Activated CD4-positive, CD25-positive, alpha-beta regulatory T cell treated with anti-CD3 and anti-CD28 coated beads, Interleukin-2, amount 50 U/mL, for 24 hours (primary cell): ENCODE measurements at places on chromosomes 16 and 17.

DNA sequence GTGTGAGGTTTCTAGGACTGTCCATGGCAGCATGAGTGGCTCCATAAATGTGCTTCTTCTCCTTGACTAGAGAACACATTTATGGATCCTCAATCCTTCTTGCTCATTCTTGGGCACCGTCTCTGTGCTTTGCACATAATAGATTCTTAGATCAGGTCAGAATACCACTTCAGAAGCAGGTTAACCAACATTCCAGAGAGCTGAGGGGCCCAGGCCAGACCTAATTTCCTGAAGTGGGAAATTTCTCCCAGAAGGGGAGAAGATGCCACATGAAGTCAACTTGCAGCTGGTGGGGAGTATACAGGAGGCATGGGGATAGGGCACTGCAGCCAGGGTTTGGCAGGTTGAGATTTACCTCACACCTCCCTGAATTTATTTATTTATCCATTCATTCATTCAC, 24.4 kb upstream of the VAT1L start:
- ATAC-seq: no peak

GRCh38 chr16:56013962-56014552, 138.9 kb upstream of the CES5A start:
- no peak for ATAC-seq

DNA sequence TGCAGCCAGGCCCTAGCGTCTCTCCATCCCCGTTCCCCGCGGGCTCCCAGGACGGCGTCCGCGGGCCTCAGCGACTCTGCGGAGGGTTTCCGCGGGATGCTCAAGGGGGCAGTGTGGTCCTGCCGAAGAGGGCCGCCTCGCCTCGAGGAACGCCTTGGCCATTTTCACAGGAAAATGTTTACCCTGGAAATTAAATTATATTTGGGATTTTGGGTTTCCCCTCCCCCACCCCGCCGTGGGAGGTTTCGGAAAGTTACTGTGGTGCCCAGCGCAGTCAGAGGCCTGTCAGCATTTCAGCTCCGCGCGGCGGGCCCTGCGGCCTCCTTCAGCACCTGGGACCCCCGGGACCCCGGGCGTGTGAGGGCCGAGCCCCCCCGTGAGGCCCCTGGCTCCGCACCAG, 94.5 kb downstream of the PCTP start:
- ATAC-seq: no peak

DNA sequence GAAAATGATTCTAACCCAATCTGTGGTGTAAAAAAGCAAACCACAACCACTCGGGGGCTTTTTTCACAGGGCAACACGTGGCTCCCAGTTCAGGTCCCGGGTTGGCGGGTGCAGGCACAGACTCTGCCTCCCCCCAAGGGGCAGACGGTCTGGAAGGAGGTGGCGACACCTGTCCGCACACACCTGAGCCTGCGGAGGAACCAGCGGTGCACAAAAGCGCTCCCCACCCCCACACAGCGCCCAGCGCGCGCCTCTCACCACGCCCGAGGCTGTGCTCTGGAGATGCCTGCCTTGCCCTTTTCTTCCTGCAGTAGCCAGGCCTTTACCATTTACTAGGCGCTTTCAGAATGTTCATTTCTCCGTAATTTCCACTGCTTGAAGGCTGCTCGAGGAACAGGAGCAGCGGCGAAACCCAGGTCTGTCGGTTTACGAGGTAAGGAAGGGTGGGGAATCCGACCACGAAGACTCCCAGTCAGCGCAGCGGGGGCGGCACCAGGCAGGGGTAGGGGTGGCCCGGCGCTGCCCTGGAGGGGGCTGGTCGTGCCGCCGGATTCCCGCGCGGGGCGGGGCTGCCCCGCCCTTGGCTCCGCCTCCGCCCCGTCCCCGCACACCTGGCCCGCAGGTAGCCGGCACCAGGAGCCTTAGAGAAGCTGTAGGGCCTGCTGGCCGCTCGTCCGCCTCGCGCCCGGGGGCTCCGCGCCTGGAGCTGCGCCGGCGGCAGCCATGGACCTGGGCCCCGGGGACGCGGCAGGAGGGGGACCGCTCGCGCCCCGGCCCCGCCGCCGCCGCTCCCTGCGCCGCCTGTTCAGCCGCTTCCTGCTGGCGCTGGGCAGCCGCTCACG, at the start of gene USP43:
Gene USP43 (plus strand): TSS at position 608 of the 842 bp plus-strand sequence. CDS start 116 bp downstream, at position 724.
- peak; percentile 33 for ATAC-seq

- no peak for ATAC-seq
Observed at GRCh38 chr17:78919861-78920450, 5.2 kb downstream of the TIMP2 start.

DNA sequence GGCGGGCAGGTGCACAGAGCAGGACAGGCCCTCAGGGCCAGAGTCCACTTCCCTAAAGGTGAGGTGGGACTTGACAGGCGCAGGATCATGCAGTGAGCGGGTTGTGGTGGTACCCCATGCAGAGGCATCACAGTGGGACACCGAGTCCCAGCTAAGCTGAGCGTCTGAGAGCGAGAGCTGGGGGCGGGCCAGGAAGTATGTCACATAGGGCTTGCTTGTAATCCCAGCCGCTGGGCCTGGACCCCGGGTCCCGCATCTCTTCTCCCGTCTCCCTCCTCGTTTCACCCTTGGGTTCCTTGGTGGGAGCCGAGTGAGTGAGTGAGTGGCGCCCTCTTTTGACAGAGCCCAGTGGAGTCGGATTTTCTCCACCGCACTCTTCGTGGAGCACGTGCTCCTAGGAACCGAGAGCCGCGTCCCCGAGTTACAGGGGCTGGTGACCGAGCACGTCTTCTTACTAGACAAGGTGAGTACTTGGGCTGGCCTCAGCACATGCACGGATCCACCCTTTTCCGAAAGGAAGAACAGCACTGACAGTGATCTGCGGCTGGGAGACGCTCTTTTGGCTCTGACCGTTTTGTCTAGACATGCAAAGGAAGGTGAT, 50.8 kb upstream of the ENDOV start:
- ATAC-seq: peak; percentile 19

DNA sequence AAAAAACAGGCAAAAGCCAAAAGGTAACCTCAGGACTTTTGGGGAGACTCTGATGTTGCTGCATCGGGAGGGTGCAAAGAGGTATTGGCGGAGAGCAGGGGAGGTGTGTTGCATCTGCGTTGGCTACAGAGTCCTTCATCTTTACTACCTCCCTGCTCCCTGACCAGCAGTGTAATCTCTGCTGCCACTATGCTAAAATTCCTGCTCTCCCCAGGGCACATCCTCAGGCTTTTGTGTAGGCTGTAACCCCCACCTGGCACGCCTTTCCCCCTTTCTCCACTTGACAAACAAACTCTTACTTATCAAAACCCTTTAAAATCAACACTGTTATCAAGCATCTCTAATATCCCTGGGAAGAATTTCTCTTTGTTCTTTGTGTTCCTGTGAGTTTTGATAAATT, 435.3 kb downstream of the HAPSTR1 start:
- no peak for ATAC-seq

DNA sequence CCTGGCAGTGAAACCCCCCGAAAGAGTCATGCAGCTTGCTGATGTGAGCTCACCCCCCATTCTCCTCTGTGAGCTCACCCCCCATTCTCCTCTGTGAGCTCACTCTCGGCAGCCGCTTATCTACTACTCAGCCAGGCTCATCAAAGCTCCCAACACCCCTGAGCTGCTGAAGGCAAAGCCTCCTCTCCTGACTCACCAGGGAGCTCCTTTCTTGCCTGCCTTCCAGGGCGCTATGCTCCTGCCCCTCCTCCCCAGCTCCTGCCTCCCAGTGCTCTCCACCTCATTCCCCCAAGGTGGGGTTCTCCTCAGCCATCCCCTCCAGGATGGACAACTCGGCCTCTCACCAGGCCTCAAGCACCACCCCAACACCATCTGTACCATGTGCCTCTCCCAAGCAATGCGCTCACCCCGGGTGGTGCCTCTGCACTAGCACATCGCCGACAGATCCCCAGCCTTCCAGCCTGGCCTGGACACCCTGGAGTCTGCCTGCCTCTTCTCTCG, 27.7 kb upstream of the FAAP100 start:
- ATAC-seq: no peak

GRCh38 chr17:53426505-53426904, 396.2 kb upstream of the KIF2B start:
- no peak for ATAC-seq

DNA sequence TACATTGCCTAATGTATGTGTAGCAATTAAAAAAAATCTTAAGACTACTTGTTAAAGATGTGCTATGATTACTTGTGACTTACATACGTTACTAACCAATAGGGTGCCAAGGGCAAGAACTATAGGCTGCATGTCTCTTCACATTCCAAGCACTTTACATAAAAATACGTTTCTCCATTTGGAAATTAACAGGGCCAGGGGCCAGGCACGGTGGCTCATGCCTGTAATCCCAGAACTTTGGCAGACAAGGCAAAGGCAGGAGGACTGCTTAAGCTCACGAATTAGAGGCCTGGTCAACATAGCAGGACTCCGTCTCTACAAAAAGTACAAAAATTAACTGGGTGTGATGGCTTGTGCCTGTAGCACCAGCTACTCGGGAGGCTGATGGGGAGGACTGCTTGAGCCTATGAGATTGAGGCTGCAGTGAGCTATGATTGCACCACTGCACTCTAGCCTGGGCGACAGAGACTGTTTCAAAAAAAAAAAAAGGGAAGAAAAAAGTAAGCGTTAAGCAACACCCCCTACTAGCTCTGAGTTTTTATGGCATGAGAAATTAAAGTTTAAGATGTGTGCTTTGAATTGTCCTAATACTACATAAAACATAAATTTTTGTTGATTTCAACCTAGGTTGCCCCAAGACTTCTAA, 12.3 kb downstream of the PSMD12 start:
- no peak for ATAC-seq

- ATAC-seq: no peak
Observed at GRCh38 chr17:55545806-55546205, 34.6 kb upstream of the SMIM36 start.

DNA sequence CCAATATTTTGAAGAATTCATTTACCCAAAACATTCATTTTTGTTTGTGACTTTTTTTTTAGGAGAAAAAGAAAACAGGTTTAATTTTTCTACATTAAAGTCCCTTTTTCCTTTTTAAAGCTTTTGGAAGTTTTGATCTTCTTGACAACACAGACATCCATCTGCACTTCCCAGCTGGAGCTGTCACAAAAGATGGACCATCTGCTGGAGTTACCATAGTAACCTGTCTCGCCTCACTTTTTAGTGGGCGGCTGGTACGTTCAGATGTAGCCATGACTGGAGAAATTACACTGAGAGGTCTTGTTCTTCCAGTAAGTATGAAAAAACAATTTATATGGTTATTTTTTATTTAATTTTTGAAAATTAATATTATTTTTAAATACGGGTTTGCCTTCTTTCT, 37.2 kb downstream of the SIAH1 start:
- ATAC-seq: no peak

GRCh38 chr17:45115015-45115625, 17.2 kb downstream of the PLCD3 start:
- ATAC-seq: no peak

GRCh38 chr16:87790292-87791100, 24.7 kb upstream of the KLHDC4 start:
- ATAC-seq: no peak

DNA sequence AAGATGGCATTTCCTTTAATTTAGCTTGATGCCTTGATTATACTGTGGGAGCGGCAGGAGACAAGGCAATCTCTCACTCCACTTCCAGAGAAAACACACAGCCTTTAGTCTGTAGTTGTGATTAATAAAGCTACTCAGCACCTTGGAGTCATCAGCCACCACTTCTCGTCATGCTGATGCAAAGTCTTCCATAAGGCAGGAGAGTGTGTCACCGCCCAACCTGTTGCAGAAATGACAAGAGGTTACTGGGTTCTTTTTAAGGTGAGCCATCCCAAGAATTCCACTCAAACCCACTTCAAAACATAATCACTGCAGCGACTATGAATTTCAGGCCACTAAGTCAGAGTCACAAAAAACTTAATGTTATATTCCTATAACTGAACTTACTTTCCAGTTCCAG, 223.9 kb upstream of the TOX3 start:
- no peak for ATAC-seq

DNA sequence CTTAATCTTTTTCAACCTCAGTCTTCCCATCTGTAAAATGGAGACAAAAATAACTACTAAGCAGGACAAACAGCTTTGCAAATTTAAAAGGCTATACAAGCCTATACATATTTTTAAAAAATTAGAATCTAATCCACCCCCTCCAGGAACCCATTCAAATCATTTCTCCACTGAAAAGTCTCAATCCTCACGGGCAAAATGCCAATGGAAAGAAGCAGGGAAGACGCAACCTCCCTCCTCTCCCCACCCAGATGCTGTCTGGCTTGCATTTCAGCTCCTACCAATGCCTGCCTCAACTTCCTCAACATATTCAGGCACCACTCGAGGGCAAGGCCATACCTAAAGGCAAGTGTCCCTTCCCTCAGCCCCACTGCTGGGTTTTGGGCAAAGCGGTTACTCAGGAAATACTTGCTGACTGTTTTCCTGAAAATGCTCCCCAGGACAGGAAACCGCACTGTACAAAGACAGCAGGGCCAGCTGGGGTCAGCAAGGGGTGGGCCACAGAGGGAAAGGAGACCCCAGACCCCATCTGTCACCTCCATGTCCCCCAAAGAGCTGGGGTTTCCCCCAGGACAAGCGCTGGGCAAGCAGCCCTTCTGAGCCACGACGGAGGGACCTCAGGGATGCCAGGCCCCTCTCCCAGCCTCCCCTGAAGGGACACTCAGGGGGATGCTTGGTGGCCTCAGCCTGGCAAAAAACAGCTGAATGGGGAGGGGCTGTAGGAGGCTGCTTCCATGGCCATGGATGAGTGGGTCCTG, 47.7 kb upstream of the DOC2B start:
- ATAC-seq: no peak

GRCh38 chr17:7260651-7261378, 1.5 kb downstream of the CLDN7 start:
- ATAC-seq: peak; percentile 42

DNA sequence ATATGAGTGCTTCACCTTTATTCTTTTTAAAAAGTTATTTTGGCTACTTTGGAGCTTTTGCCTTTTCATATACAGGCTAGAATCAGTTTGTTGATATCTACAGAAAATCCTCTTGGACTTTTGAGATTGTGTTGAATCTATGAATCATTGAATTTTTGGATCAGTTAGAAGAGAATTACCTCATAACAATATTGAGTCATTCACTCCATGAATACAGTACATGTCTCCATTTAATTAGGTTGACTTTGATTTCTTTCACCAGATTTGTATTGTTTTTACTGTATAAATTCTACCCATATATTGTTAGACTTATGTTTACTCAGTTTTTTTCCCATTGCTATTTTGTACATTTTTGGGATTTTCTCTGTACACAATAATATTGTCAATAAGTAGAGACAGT, 54.4 kb downstream of the TAOK1 start:
- no peak for ATAC-seq

- peak; percentile 48 for ATAC-seq
Observed at GRCh38 chr16:57134982-57135381, 42.6 kb downstream of the CPNE2 start.

DNA sequence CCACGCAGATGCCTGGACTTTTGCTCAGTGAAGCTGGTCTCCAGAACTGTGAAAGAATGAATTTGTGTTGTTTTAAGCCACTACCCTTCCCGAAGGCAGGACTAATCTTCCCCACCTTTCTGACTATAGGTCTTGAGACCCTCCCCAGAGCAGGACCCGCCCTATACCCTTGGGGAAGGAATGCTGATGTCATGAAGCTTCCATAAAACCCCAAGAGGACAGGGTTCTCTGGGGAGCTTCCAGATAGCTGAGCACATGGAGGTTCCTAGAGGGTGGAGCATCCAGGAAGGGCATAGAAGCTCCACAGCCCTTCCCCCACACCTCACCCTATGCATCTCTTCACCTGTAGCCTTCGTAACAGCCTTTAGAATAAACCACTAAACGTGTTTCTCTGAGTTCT, 287.8 kb downstream of the SOX9 start:
- ATAC-seq: no peak
